NCI-H1417 (cell line): ENCODE measurements at places on chromosomes 11 and 22.

- no peak for DNase-seq
These were observed 2.0 kb downstream of the GGA1 start for GRCh38 chr22:37610480-37611129.

DNA sequence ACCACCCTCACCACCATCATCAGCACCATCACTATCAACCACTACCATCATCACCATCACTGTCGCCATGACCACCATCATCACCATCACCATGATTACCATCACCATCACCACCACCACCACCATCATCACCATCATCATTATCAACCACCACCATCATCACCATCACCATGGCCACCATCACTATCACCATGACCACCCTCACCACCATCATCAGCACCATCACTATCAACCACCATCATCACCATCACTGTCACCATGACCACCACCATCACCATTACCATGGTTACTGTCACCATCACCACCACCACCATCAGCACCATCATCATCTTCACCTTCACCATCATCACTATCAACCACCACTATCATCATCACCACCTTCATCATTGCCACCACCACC lies 183.4 kb downstream of the SHANK2 start:
- DNase-seq: no peak

DNA sequence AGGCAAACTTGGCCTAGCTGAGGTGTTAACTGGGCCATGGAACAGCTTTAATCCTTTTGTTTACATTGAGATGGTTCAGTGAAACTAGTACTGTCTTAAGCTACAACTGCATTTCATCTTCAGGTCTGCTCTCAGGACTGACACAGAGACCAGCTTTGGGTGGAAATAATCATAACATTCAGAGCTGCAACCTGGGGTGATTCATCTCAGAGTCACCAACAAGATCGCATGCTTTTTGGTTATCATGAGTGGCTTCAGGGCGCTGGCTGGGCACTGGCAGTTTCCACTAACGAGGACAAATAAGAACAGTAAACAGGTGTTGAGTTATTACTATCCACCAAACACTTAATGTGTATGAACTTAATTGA lies 60.9 kb upstream of the PAX6 start:
- no peak for DNase-seq

DNA sequence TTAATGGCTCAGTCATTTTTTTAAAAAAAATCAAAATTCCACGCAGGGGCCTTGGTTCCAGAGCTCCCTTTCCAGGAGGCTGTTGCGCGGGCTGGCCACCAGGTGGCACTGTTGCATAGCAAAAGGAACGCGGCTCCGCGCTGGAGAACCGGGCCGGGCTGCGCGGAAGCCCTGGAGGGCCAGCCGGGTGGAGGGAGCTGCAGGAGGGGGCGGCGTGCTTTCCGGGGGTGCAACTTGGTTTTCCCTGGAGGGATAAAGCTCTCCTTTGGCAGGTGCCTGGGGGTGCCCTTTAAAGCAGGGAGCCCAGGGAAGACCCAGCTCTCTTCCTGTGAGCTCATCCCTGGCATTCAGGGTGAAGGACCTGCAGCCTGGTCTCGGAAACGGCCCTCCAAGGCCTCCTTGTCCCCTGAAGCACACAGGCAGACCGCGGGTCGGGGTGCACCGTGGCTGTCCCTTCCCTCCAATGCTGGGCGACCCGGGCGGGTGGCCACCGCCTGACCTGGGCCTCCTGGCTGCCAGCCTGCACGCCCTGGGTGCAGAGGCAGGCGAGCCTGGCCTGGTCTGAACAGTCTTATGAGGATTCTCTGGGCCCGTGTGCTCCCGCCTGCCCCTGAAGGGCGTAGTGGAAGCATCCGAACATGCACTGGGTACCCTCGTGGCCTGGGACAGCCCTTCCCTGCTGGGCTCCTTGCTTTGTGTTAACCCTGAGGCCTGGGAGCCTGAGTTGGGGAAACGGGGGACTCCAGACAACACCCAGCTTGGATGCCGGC lies 23.4 kb downstream of the KRTAP5-5 start:
- DNase-seq: peak; percentile 77

DNA sequence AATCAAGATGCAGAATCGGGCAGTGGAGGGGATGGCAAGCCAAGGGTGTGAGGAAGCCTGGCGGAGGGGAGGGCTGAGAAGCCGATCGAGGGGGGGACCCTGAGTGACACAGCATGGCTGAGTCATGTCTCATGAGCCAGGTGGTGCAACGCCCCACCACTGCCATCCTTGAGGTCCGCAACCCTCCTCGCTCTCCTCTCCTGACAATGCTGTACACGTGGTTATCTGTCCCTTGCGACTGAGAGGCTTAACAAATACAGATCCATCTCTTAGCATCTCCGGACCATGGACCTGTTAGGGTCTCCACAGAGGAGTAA lies 14.2 kb downstream of the SLC22A12 start:
- no peak for DNase-seq

- DNase-seq: no peak
These were observed 361.5 kb upstream of the LARGE1 start for GRCh38 chr22:34281738-34282137.

DNA sequence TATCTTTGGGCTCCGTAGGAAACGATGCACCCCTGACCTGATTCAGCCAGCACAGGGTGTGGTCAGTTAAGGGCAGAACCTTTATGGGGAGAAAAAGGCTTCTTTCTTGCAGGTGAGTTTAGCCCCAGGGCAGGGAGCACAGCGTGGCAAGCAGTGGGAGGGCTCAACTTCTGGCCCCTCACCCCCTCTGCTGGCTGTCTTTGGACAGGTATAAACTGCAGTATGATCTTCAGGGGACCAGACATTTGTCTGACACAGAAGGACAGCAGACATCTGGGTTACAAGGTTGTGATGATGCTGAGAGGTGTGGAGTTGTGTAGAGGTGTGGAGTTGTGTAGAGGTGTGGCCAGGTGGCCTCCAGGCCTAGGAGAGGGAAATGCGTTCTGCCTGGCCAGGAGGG lies 324.0 kb upstream of the PLET1 start:
- peak; percentile 79 for DNase-seq

- DNase-seq: no peak
These were observed 45.3 kb upstream of the CD82 start for GRCh38 chr11:44519989-44520737.

DNA sequence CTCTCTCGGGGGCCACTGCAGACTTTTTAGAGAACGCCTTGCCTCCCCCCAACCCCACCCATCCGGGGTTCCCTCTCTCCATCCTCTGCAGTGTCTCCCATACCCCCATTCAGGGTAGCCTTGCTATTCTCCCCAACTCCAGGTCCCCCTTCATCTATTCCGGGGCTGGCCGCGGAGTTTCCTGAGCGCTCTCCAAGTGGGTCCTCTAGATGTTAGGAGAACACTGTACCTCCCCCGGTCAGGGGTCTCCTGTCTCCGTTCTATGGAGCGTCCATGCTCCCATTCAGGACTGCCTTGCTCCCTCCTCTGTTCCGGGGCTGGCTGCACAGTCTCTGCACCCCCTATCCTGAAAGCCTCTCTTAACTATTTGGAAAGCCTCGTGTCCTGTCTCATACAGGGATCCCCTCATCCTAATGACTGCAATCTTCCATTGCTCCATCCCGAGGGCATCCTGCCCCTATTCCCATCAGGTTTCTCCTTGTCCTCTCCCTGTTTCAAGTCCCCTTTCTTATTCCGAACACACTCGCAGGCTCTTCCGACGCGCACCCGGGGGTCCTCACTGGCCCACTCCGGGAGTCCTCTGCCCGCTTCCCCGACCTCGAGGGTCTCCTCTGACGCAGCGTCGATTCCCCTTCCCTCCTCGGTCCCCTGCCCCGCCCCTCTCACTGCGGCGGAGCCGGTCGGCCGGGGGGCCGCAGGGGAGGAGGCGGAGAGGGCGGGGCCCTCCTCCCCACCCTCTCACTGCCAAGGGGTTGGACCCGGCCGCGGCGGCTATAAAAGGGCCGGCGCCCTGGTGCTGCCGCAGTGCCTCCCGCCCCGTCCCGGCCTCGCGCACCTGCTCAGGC lies at the start of gene NEFH:
NEFH (plus strand) TSS at position 802 of the 845 bp plus-strand sequence. CDS start 45 bp downstream, outside the sequence.
- DNase-seq: peak; percentile 14

DNA sequence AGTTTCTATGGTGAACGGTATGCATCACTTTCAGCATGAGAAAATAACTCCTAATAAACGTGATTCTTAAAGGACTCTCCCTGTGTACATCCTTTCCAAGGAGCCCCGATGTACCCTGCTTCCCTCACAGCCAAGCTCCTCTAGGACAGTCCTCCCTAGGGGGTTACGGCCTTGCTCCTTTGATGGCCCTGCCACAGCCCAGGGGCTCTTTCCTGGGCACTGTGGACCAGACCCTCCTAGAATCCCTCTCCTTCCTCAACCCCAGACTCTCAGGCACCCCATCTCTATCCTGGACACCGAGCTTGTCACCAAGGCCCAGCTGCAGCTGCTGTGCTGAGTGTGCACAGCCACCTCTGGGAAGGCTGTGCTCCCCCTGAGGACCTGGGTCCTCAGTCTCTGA lies 3.9 kb upstream of the SAMM50 start:
- no peak for DNase-seq

GRCh38 chr11:86497836-86498235 lies 123.1 kb downstream of the CCDC81 start:
- DNase-seq: no peak
